ENCODE measurements at places on chromosomes 2 and 18.

- no peak for DNase-seq
Measured at GRCh38 chr2:72925328-72925943, 8.1 kb downstream of the EMX1 start.

DNA sequence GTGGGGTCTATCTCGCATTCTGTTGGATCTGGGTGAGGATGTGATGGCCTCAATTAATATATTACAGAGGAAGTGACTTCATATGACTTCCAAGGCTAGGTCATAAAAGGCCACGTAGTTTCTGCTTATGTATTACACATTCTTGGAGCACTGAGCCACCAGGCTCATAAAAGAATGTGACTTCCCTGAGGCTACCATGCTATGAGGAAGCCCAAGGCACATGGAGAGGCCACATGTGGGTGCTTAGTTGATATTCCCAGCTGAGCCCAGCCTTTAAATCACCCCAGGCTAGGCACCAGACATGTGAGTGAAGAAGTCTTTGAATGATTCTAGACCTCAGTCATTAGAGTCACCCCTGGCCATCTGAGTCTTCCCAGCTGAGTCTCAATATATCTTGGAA, 13.3 kb upstream of the REEP1 start:
- DNase-seq = no peak

GRCh38 chr2:25204190-25204838, 35.9 kb upstream of the POMC start:
- no peak for DNase-seq

GRCh38 chr2:72185206-72185605, 37.5 kb upstream of the CYP26B1 start:
- no peak for DNase-seq

- no peak for DNase-seq
Measured at GRCh38 chr18:77133051-77133834, 660 bp upstream of the MBP start.

DNA sequence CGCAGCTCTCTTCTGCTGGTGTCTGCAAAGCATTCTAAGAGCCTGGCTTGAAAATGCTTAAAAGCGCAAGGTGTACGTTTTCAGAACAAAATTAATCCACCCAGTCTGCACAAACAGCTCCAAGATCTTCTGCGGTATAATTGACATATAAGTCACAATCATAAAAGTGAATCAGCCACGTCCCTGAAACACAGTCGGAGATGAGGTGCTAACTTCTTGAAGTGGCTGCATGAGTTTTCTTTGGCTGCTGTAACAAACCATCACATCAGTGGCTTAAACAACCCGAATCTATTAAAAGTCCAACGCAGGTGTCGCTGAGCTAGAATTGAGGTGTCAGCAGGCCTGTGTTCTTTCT, 32.6 kb downstream of the ARL4C start:
- no peak for DNase-seq

DNA sequence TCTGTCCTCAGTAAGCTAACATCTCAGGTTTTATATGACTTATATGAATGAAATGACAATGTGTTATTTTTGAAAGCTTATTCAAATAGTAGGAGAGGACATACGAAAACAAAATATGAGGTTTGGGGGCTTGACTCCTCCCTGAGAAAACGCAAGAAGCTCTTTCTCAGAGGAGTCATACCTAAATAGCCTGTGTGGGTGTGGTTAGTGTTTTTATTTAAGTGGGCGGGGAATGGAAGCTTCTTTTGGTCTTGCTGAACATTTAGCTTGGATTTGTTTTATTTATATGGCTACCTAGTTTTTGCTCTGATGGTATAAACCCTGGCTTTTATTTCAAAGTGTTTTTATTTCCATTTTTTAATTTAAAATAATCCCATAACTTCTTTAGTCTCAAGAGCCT, 72.1 kb upstream of the DSG1 start:
- no peak for DNase-seq

DNA sequence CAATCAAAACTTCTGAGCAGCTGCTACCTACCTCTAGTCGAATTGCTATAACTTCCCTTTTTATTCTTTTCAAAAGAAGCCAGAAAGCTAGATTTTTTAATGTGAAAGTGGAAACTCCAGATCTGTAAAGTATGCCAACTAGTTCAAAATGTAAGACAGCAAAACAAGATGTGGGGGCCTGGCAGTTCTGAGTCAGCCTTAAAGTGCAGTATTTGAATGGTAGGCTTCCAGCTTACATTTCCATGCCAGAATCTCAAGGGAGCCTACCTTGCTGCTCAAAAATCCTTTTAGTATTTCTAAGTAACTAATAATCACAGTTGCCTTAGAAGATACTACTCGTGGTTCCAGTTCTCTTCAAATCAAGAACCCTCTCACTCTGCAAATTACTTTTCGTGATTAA, 1288.7 kb downstream of the LRP1B start:
- DNase-seq = no peak

DNA sequence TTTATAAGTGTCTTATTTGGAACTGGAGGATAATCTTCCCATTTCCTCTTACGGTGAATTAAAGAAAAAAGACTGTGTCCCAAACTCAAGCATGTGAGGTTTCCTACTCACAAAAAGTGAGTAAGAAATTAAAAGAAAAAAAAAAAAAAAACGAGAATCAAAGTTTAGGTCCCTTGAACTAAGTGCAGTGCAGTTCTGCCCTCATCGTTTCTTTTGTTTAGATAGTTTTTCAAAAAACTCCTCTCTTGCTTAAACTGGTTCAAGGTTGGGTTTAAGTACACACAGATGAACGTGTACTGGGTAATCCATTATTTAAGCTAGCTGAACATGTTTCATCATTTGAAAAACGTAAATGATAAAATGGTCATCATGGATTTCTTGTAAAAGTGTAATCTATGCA, 235.9 kb upstream of the KCNJ3 start:
- DNase-seq = no peak

GRCh38 chr2:226184940-226185615, 614.5 kb downstream of the IRS1 start:
- DNase-seq = no peak

GRCh38 chr2:85847051-85847588, 41.7 kb downstream of the ST3GAL5 start:
- DNase-seq = no peak

GRCh38 chr2:23657934-23658333, 269.0 kb downstream of the ATAD2B start:
- DNase-seq = no peak

DNA sequence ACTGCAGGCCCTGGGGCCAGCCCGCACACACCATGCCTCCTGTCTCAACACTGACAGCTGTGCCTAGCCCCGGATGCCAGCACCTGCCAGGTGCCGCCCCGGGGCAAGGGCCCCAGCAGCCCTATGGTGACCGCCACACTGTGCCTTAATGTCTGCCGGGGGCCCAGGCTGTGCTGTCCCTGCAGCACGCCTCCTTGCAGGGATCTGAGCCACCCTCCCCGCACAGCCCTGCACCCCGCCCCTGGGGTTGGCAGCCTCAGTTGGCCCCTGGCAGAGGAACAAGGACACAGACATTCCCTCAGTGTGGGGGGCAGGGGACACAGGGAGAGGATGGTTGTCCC, 8.5 kb upstream of the CAPN10 start:
- DNase-seq = no peak

DNA sequence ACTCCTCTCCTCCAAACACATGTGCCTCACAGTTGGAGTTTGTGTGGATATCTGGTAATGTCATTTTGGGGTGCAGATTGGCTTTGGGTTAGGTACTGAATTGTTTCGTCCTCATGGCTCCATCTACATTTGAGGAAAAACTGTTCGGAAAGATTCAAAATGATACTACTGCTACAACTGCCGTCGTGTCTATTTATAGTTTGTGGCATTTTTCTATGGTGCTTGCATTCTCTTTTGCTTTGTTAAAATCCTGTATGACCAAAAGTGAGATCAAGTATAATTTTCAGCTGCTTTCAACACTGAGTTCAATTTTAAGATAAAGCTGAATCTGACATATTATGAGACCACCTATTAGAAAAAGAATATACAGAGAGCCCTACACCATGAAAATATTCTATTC, 176.3 kb upstream of the DSEL start:
- no peak for DNase-seq

GRCh38 chr18:32770054-32770665, 2.7 kb downstream of the KLHL14 start:
- no peak for DNase-seq

DNA sequence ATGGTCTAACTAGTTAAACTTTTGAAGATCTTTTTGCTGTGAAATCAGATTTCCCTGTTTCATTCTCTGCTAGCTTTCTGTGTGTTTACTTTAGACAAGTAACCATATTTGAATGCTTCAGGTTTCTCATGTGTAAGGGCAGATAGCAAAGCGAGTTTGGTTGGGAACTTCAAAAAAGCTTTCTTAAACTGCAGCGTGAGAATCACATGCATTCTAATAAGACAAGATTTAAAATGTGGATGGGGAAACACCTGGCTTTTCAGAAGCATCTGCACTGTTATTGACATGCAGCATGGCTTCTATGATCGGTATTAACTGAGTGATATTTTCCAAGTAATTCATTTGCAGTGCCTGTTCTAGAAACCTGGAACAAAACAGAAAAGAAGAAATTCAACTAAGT, 119.3 kb downstream of the ABCA12 start:
- DNase-seq = no peak

GRCh38 chr2:239908308-239908707, 116.8 kb downstream of the NDUFA10 start:
- no peak for DNase-seq

- no peak for DNase-seq
Measured at GRCh38 chr2:177952151-177952550, 120.4 kb downstream of the PDE11A start.

- DNase-seq = no peak
Measured at GRCh38 chr2:23703037-23703582, 223.8 kb downstream of the ATAD2B start.

- no peak for DNase-seq
Measured at GRCh38 chr2:127405255-127405610, 13.0 kb upstream of the PROC start.

DNA sequence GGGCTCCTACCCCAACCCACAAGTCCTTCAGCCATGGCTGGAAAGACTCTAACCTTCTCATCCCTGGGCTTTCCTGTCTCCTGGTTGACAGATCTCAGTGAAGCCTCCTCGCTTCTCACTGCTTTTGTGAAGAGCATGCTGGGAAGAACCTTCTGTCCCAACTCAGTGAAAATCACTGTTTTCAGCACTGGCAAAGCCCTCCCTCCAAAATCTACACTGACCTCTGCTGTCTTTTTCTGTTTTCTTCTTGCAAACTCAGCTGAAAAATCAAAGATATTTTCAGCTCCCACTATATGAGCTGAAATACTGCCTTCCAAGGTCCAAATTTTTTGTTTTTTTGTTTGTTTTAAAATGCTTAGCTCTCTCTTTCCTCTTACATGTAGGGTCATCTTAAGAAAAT, 266.3 kb upstream of the AGAP1 start:
- no peak for DNase-seq

DNA sequence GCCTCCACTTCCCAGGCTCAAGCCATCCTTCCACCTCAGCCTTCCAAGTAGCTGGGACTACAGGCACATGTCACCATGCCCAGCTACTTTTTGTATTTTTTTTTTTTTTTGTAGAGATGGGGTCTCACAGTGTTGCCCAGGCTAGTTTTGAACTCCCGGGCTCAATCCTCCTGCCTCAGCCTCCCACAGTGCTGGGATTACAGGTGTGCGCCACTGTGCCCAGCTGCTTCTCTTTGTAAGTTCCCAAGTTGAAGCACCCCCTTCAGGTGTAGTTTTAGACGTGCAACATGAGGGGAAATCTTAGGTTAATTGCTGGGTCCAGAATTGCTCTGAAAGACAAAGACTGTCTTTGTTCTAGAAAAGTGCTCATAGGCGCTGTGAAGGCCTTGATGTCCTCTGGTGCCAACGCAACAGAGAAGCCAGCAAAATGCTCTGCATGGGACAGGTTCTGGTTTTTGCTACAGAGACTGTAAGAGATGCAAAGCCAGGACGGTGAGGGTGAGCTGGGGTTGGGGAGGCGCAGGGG, 46.6 kb downstream of the RRM2 start:
- DNase-seq = no peak

GRCh38 chr2:181459621-181460021, 2.4 kb downstream of the ITGA4 start:
- no peak for DNase-seq

GRCh38 chr2:48440103-48440390, 89.9 kb upstream of the STON1 start:
- no peak for DNase-seq

DNA sequence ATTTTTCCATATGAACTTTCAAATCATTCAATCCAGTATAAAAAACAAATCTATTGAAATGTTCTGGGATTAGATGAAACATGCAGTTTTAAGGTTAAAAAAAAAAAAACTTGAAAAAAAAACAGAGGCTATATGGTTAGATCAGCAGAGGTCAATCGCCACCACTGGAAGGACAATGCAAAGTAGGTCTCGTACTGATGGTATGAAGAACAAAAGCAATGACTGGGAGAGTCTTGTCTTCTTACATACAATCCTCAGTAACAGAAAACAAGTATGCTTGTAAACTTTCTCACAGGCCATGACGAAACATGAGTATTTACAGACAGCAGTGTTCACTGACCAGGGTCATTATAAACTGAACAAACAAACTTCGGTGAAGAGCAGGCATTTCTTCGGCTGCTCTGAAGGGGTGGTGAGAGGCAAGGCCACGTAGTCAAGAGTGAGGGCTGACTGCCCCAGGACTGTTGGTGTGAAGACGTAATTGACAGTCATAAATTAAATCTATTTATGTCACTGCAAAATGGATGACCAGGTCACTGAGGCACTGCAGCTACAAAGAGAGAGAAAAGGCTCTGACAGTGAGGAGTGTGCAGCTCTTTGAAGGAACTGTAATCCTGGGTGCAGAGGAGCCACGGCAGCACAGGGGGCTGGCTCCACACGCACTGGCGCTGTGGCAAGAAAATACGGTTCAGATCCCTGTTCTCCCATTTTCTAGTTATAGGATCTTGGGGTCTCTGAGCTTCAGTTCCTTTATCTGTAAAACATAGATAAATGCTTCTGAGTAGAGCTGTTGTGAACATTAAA, 60.0 kb downstream of the NXPH2 start:
- DNase-seq = no peak

GRCh38 chr2:166891727-166892126, 3.4 kb downstream of the XIRP2 start:
- DNase-seq = no peak

GRCh38 chr2:82819951-82820350, 1639.1 kb downstream of the SUCLG1 start:
- DNase-seq = no peak

DNA sequence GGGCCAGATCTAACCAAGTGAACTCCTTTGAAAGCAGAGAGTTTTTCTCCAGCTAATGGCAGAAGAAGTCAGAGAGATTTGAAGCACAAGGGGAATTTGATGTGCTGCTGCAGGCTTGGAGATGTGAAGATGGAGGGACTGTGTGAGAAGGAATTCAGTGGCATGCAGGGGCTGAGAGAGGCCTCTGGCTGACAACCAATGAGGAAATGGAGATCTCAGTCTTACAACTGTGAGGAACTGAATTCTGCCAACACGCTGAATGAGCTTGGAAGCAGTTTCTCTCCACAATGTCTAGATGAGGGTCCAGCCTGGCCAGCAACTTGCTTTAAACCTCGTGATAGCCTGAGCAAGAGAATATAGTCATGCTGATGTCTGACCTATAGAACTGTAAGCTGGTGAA, 224.1 kb upstream of the DPP10 start:
- DNase-seq = no peak

GRCh38 chr2:131148426-131148825, 43.3 kb downstream of the PLEKHB2 start:
- DNase-seq = no peak
